ENCODE measurements at places on chromosomes 2 and 18.

GRCh38 chr18:50042611-50043010 is 152.3 kb downstream of the MYO5B start:
- DNase-seq, result no peak

- no peak for DNase-seq
Measured at GRCh38 chr2:46504221-46504620, 24.9 kb downstream of the TMEM247 start.

DNA sequence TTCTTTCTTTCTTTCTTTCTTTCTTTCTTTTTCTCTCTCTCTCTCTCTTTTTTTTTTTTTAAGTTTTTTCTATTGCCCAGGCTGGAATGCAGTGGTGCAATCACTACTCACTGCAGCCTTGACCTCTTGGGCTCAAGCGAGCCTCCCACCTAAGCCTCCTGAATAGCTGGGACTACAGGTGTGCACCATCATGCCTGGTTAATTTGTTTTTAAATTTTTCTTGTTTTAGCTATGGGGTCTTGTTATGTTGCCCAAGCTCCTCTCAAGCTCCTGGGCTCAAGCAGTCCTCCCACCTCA is 19.4 kb upstream of the CCDC88A start:
- DNase-seq, result no peak

- DNase-seq, result no peak
Measured at GRCh38 chr2:181457741-181458425, 697 bp downstream of the ITGA4 start.

DNA sequence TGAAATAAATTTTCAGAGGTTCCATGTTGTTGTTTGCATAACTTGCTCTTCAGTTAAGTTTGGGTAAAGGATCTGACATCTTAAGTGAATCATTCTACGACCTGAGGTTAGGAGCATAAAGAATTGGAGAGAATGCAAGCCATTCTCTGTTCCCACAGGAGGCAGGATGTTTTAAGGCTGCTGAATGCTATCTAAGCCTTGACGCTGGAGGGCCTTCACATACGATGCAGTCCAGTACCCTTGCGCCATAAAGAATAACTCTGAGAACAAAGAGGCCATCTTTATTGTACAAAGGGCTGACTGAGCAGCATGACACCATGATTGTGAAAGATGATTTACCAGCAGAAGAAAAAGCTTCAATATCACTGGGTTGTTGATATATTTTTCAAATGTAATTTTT is 198.4 kb downstream of the NYAP2 start:
- no peak for DNase-seq

GRCh38 chr2:17591846-17592245 is 51.4 kb downstream of the VSNL1 start:
- DNase-seq, result no peak

DNA sequence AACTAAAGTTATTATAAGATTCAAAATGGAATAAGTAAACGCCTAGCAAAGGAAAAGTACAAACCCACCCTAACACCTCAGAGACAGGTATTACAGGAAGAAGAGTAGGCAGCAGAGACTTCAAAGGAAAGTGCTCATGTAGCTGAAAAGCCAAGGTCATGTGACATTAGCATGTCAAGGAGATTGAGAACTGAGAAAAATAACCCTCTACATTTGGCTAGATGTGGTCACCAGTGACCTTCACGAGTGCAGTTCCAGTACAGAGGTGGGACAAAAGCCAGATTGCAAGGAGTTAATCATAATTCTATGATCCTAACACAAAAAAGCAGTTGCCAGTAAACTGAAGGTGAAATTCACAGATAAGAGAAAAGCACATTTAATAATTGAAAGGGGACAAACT is 252.7 kb downstream of the ZEB2 start:
- DNase-seq, result no peak

- DNase-seq, result no peak
Measured at GRCh38 chr2:182324665-182325064, 102.2 kb downstream of the PDE1A start.

GRCh38 chr18:49762191-49763077 is 50.9 kb downstream of the ACAA2 start:
- DNase-seq, result no peak

GRCh38 chr2:102474785-102475184 is 1.8 kb downstream of the SLC9A4 start:
- no peak for DNase-seq

- no peak for DNase-seq
Measured at GRCh38 chr2:106061611-106062349, 132.3 kb downstream of the UXS1 start.

GRCh38 chr2:10080536-10081304 is 509 bp upstream of the CYS1 start:
- DNase-seq, result no peak

DNA sequence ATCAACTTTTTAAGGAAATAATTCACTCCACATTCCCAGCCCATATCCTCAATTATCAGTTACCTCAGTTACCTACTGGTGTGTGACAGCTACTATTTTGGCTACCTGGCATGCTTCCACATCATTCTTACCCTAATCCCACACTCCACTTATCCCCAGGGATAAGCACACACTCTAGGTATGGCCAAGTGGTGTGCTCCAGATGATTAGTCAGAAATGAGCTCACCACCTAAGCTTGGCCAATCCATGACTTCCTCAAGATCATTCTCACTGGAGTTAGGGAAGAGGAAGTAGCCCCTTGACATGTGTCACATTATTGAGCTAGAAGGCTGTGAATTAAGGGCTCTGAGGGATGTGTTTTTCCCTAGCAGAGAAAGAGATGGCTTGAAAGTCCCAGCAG is 20.9 kb upstream of the SMAD4 start:
- DNase-seq, result no peak

- no peak for DNase-seq
Measured at GRCh38 chr2:86293612-86294011, 43.8 kb downstream of the REEP1 start.

- DNase-seq, result no peak
Measured at GRCh38 chr2:33436083-33436482, 40.4 kb upstream of the RASGRP3 start.

GRCh38 chr2:144516411-144516980 is 3.4 kb downstream of the ZEB2 start:
- no peak for DNase-seq

DNA sequence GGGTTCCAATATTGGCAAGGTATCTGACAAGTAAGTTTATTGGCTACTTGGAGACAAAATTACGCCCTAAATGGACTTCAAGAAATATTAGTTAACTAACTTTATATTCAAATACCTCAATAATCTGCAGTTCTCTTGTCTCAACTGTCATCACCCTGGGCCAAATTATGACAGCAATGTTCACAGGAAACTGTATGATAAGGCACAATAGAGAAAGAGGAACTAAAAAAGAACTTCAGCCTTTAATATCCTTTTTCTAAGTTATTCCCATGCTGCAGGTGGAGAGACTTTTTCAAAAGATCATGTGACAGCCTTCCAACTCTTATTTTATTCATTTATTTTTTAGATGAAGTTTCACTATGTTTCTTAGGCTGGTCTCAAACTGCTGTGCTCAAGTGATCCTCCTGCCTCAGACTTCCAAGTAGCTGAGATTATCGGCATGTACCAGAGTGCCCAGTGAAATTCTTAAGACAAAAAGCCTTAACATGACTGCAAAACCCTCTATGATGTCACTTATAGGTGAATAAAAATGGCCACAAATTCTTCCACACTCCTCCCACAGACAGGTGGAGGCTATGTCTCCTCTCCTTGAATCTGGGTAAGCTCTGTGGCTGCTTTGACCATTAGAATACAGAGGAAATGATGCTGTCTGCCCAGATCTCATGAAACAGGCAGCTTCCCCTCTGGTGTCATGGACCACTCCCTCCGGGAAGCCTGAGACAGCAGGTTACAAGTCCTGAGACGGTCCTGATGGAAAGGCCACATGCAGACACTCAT is 211.0 kb downstream of the TGIF1 start:
- DNase-seq, result no peak

GRCh38 chr2:18788592-18788991 is 199.2 kb upstream of the NT5C1B start:
- no peak for DNase-seq

- DNase-seq, result no peak
Measured at GRCh38 chr18:34550902-34551301, 159.2 kb upstream of the DTNA start.

- peak; percentile 48 for DNase-seq
Measured at GRCh38 chr18:49814147-49814499, 790 bp upstream of the ACAA2 start.

DNA sequence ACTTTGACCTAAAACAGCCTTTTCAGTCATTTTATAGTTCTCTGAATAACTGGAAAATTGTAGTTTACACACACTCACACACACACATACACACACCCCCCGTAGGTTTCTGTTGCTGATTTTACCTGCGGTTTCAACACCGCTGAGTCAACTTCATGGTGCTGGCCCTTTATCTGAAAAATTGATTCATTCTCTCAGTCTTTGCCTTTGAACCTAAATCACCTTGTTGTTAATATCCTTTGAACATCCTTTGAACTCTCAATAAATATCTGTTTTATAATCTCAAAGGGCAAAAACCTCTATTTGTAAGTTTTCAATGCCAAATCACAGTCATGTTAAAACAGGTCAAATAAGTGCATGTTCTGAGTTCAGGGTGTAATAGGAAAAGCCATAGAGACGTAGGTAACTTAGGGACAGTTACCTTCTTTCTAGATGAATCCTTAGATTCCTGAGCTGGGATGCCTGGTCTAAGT is 109.0 kb upstream of the BZW1 start:
- DNase-seq, result no peak

- DNase-seq, result no peak
Measured at GRCh38 chr2:61537277-61537949, 743 bp downstream of the XPO1 start.

- DNase-seq, result no peak
Measured at GRCh38 chr2:134410831-134411231, 157.0 kb downstream of the MGAT5 start.

GRCh38 chr2:223725986-223726970 is 111.1 kb downstream of the AP1S3 start:
- DNase-seq, result no peak

DNA sequence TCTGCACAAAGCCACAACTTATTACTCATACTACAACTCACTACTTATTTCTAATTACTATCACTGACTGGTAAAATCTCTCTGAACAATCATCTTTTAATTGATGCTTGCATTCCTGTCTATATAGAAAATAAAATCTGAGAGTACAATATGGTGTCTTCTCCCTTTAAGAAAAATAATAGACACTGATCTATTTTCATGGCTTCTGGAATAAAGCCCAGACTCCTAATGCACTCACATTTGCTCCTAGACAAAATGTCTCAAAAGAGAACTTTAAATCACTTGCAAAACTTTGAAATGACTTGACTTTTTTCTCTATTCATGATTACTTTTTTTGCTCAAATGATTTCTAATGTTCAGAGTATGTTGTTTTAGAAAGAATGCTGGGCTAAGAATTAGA is 28.7 kb downstream of the ESCO1 start:
- DNase-seq, result no peak

GRCh38 chr2:211477537-211478275 is 921.3 kb downstream of the CPS1 start:
- DNase-seq, result no peak

- no peak for DNase-seq
Measured at GRCh38 chr2:206084870-206085741, 868 bp downstream of the INO80D start.

GRCh38 chr2:113091231-113091896 is 23.6 kb downstream of the IL1F10 start:
- DNase-seq, result no peak

DNA sequence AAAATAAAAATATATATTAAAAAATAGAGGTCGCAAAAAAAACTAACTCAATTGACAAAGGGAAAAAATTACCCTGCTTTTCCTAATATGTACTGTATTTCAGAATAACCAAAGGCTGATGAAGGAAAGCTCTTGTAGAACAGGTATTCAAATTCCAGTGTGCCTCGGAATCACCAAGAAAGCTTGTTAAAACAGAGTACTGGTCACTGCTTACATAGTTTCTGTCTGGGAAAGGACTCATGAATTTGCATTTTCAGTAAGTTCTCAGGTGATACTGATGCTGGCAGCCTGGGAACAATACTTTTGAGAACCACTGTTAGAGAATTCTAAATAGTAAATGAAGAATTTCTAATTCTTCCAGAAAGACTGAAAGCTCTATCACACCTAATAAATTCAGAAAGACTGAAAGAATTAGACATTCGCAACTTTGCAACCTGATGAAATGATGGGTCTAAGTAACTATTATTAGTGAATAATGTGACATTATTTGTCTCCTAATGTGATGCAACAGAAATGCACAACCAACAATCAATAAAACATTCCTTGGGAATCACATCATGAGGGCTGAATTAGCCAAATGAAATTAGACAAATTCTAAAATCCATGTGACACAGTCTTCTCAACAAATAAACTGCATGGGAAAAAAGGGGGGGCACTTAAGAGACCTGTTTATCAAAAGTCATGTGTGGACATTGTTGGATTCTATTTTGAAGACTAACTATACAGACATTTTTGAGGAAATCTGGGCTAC is 21.9 kb downstream of the RPRD1A start:
- DNase-seq, result no peak

GRCh38 chr2:136310797-136311603 is 193.1 kb upstream of the CXCR4 start:
- DNase-seq, result no peak

GRCh38 chr2:25388491-25388890 is 46.8 kb upstream of the DNMT3A start:
- no peak for DNase-seq

DNA sequence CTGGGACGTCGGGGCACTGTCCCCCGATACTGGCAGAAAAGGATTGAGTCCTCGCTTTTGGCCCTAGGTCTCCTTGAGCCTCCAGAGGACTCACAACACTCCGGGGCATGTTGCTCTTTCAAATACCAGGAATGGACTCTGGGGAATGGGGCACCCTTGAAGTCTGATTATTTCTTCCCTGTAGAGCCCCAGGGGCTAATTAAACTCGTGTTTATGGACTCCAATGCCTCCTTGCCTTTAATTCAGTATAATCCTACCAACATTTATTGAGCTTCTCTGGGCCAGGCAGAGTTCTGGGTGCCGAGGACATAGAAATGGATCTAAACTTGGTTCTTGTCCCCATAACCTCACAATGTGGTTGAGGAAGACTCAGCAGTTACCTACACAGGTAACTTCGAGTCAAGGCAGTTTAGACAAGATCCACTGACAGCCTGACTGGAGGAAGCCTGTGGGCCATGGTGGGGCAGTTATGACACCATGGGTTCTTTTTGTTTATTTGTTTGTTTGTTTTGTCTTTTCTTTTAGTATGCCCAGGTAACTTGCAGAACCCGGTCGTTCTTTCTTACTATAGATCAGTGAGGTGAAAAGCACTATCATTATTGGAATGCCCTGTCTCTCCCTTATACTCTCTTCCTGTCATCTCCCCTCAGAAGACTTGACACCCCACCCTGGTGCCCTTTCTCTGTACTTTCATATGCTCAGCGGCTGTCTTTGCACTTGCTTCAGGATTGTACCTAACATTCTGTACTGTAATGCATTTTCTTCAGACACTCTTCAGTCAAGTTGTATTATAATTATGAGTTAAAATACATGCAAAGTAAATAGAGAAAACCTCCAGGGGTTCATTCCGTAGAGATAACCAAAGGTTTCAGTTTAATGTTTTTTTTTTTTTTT is 3.2 kb downstream of the CFLAR start:
- DNase-seq, result peak; percentile 30

All from SW 1271 (cell line).